Thoracic aorta (tissue), 2 donors: ENCODE measurements at places on chromosomes 7 and 10.
A peak's percentile ranks its signal among the peaks of the same experiment; 100 is the strongest.

DNA sequence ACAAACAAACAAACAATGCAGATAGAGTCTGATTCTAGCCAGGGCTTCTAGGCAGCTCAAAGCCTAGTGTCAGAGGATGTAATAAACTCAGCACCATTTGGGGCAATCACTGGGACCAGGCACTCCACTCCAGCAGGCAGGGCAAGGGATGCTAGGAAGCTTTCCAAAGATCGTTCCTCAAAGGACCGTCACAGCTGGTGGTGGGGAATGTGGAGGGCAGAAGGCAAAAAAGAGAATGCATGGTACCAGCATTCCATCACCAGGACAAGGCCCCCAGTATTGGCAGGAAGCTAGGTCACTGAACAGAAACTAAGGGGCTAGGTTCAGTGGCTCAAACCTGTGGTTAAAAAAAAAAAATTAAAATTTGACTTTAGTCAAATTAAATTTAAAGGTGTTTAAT lies 94.2 kb downstream of the CUL2 start:
- DNase-seq = no peak

GRCh38 chr10:104614245-104614831 lies 26.8 kb upstream of the SORCS3 start:
- no peak for DNase-seq

- peak; percentile 25 for DNase-seq
These were observed 64.6 kb downstream of the KLF6 start for GRCh38 chr10:3720228-3721019.

GRCh38 chr7:66859794-66860645 lies 61.0 kb upstream of the TMEM248 start:
- no peak for DNase-seq

GRCh38 chr10:125000366-125001312 lies 58.7 kb downstream of the ZRANB1 start:
- no peak for DNase-seq

GRCh38 chr10:79898597-79899325 lies 50.1 kb downstream of the SFTPD start:
- DNase-seq = no peak

DNA sequence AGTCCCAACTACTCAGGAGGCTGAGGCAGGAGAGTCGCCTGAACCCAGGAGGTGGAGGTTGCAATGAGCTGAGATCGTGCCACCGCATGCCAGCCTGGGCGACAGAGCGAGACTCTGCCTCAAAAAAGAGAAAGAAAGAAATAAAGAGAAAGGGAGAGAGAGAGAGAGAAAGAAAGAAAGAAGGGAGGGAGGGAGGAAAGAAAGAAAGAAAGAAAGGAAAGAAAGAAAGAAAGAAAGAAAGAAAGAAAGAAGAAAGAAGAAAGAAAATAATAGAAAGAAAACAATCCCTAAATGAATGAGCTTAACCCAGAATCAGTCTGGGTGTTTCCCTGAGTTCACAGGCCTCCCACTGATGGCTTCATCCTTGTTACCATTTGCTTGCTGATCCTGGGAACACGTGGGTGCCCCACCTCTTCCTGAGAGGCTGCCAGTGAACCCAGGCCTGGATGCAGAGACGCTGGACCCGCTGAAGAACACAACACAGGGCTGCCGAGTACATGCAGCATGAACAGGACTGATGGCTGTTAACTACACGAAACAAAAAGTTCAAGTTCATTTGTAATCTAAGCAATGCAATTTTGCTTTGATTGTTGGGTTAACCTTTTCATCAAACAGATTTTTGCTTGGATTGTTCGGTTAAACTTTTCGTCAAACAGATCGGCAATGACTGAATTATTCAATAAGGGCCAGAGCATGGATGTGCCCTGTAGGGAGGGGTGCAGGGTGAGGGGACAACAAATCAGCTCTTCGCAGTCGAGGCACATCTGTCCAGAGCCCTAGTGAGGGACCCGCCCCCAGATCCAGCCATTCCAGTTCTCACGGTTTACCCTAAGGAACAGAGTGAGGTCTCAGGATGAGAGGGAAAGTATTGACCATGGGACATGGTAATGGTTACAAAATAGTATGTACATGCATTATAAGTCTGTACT lies 11.5 kb downstream of the NPFFR1 start:
- no peak for DNase-seq

GRCh38 chr7:22252936-22253536 lies 103.9 kb downstream of the RAPGEF5 start:
- no peak for DNase-seq

GRCh38 chr10:19579761-19580545 lies 236.3 kb upstream of the PLXDC2 start:
- DNase-seq = no peak

DNA sequence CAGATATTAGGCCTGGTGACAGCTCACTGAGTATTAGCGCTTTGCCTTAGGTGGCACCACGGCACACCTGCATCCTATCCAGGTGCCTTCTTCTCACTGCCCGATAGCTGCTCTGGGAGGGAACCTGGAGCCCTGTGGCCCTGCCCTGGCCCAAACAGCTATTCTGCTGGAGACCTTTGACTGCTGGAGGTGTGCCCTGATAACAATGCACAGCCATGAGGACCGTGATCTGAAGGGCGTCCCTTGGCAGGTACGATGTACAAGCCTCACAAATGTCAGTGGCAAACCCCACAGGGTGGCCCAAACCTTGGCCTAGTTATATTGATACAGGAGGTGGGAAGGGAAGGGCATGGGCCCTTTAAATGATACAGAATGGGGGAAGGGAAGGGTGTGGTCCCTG lies 259.5 kb downstream of the GRID1 start:
- DNase-seq = no peak

GRCh38 chr10:103784723-103785418 lies 70.5 kb downstream of the SH3PXD2A start:
- DNase-seq = no peak

- no peak for DNase-seq
These were observed 1.2 kb downstream of the AGAP3 start for GRCh38 chr7:151087245-151088018.

DNA sequence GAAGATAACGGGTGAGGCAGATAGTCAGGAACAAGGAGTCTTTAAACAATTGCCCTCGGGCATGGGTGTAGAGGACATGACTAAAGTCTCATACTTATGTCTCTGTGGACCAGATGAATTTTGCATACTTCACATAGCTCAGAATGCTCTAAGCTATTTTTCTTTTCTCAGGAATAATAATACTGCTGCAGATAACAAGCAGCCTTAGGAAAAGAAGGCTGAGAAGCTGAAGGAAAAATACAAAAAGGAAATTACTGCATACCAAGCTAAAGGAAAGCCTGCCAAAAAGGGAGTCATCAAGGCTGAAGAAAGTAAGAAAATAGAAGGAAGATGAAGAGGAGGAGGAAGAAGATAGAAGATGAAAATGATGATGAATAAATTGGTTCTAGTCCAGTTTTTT lies 13.4 kb upstream of the ERCC6 start:
- no peak for DNase-seq

- DNase-seq = peak; percentile 38
These were observed 53.6 kb downstream of the TMEM130 start for GRCh38 chr7:98816241-98816640.

GRCh38 chr10:6161921-6162320 lies 40.8 kb upstream of the PFKFB3 start:
- DNase-seq = no peak

- DNase-seq = peak; percentile 21
These were observed 63.5 kb downstream of the ABCC2 start for GRCh38 chr10:99845837-99846382.

DNA sequence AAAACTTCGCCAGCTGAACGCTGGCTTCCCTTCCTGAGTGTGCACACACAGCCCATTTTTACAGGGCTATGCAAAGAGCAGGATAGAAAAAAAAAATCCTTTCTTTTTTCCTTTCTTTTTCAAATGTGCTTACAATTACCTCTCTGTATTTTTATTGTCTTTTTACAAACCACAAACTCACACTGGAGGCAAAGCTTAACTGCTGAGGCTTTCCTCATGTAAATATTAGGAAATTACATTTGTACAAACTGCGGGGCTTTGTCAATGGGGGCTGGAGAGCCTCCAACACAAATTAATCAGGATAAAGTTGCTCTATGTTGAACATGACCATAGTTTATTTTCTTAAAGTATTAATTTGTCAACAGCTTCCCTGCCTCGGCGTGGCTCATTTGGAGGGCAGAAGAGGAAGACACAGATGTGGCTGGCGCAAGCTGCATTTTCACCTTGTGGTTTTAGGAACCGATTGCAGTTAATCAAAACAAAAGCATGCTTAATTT lies 411.7 kb upstream of the MKI67 start:
- no peak for DNase-seq

DNA sequence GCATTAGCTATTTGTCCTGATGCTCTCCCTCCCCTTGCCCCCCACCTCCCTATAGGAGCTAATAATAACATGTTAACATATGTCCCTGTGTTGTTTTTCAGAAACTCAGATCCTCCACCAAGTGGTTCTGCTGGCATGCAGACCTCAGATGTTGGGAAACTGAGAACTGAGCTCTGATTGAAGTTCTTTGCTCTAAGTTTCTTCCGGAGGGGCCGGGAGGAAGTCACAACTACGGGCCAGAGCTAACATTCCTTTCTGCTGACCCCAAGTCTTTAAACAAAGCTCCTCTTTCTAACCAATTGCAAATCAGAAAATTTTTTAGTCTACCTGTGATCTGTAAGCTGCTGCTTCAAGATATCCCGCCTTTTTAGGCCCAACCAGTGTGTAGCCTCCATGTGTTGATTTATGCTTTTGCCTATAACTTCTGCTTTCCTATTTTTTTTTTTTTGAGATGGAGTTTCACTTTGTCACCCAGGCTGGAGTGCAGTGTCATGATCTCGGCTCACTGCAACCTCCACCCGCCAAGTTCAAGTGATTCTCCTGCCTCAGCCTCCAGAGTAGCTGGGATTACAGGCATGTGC lies 66.6 kb downstream of the LYZL1 start:
- DNase-seq = no peak

GRCh38 chr7:85620936-85621685 lies 434.3 kb upstream of the SEMA3D start:
- no peak for DNase-seq

DNA sequence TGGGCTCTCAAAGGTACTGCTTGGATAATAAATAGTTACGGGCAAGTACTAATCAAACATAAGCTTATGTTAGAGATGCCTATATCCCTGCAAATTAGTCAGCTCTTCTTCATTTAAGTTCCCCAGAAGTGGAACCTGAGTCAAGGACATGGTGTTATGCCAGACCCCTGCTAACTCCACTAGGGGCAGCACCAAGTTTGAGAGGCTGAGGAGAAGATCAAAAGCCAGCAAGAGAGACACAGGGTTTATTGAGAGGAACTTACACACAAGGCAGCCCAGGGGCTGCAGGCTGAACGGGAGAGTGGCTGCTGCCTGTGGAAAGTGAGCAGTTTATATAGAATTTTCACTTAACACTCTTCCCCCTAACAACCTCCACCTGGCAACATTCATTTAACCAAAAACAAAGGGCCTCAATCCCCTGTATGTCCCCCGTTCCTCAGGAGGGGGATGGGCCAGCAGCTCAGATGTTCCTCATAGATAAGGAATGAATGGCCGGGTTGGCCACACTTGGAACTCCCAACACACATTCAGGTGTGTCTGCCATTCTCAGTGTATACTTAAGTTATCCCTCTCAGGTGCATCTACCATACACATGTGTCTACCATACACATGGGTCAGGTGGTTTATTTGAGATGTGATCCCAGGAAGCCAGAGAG lies 62.6 kb upstream of the GHITM start:
- no peak for DNase-seq

- no peak for DNase-seq
These were observed 181.3 kb downstream of the MAGI2 start for GRCh38 chr7:79272066-79272669.

- no peak for DNase-seq
These were observed 21.9 kb downstream of the SND1 start for GRCh38 chr7:127673902-127674301.

DNA sequence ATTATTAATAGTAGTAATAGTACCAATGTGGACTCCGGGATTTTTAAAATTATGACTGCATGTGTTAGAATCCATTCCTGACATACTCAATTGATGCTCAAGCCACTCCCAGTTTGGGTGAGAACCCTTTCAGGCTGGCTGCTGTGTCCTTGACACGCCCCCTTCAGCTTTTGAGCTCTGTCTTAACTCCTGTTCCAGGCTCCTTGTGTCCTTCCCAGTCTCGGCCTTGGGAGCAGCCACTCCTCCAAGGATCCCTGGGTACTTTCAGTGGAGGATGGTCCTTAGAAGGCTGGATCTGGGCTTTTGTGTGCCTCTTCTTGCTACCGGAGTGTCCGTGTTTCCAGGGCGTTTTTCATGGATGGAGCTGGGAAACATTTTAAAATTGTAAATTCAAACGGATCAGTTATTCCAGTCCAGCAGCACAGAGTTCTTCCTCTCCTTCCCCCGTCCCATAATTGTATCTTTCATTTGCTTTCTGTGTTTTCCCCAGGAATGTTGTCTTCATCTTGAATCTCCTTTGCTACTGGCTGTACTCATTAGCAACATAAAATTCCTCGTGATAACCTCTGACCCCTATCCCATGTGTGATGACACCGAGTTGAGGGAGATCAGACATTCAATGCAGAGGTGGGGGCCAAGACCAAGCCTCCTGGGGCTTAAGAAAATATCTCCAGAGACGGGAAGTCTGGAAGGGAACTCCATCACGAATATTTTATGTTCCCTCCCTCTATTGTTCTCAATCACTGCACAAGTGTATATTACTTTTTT lies 40.0 kb upstream of the PFKFB3 start:
- DNase-seq = no peak

- no peak for DNase-seq
These were observed 204.3 kb downstream of the MBL2 start for GRCh38 chr10:52568309-52568708.

DNA sequence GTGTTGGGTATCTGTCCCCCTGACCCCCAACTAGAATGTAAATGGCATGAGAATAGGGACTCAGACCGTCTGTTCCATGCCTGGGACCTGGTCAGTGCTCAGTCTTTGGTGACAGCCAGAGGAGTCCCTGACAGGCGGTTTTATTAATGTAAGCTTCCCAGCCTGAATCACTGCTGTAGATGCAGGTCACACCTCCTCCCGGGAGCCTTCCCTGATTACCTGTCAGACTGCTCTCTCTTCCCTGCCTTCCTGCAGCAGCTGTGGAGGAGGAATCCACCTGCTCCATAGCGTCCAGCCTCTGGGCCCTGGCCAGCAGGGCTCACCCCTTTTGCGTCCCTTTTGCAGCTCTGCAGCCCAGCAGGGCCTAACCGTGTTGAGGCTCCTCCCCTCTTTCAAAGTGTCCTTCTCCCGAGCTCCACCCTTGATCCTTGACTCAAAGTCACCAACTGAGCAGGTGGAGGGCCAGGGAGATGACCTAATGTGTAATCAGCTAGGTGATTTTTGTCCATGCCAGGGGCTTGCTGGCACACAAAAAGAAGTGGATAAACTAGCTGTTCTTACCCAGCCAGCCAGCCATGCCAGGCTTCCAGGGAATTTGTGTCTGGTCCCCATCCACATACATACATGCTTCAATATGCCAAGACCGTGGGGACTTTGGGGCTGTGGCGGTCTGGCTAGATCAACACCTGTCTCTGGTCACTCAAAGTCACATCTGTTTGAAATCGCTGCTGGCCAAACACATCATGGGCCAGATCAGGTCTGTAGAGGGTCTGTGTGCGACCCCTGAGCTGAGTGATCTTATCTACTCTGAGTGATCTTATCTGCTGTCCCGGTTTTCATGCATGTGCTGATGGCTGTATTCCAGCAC lies 195.1 kb downstream of the CCDC3 start:
- DNase-seq = no peak

- peak; percentile 57 for DNase-seq
These were observed 45.5 kb upstream of the CYTH3 start for GRCh38 chr7:6317797-6318438.

- DNase-seq = no peak
These were observed 20.3 kb downstream of the MRPS24 start for GRCh38 chr7:43849047-43849446.
